EH (cell line): ENCODE measurements at places on chromosomes 11 and 22.

GRCh38 chr11:39968071-39968470 is 1491.4 kb downstream of the LRRC4C start:
- no peak for DNase-seq

- no peak for DNase-seq
Observed at GRCh38 chr22:39815932-39816331, 77.6 kb downstream of the ENTHD1 start.

DNA sequence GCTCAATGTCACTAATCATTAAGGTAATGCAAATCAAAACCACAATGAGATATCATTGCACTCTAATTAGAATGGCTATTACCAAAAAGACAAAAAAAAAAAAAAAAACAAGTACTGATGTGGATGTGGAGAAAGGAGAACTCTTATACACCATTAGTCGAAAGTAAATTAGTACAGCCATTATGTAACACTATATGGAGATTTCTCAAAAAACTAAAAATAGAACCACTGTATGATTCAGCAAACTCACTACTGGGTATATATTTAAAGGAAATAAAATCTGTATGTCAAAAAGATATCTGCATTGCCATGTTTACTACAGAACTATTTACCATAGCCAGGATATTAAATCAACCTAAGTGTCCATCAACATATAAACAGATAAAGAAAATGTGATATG is 265.4 kb upstream of the ARHGAP20 start:
- no peak for DNase-seq

- no peak for DNase-seq
Observed at GRCh38 chr11:127806501-127806900, 780.9 kb downstream of the ETS1 start.

GRCh38 chr11:12817681-12818332 is 143.6 kb downstream of the TEAD1 start:
- no peak for DNase-seq

GRCh38 chr11:45073685-45074141 is 72.7 kb upstream of the PRDM11 start:
- DNase-seq, result no peak

DNA sequence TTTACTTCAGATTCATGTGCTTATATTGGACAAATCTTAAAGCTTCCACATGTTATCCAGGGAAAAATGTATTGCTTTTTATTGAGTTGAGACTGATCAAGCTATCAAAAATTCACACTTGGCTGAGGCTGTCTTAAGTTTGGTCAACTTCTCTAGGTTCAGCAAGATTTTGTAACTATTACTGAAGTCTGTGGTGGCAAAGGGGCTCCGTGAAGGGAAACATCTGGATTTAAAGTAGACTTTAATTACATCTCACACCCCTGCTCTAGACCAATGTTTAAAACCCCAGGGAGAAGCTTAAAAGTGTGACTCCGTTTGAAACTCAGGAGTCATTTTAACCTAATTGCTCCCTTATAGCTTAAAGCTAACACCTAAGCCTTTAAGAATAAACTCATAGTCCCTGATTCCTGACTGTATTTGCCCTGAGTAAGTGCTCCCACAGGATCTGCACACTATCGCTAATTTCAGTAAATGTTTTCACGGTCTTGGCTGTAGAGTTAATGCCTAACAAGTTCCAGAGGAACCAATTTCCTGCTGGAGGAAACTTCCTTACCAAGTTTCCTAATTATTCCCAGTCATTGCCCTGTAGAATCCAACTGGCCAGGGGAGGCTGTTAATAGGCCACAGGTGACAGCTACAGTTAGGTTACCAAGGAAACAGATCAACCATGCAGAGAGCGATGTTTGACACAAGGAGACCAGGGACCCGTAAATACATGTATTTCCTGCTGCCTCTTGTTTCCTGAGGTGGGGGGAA is 40.5 kb downstream of the OR10A6 start:
- no peak for DNase-seq

- DNase-seq, result no peak
Observed at GRCh38 chr22:31867386-31868153, 76.8 kb upstream of the YWHAH start.

- no peak for DNase-seq
Observed at GRCh38 chr11:129836979-129837378, 21.3 kb downstream of the TMEM45B start.

DNA sequence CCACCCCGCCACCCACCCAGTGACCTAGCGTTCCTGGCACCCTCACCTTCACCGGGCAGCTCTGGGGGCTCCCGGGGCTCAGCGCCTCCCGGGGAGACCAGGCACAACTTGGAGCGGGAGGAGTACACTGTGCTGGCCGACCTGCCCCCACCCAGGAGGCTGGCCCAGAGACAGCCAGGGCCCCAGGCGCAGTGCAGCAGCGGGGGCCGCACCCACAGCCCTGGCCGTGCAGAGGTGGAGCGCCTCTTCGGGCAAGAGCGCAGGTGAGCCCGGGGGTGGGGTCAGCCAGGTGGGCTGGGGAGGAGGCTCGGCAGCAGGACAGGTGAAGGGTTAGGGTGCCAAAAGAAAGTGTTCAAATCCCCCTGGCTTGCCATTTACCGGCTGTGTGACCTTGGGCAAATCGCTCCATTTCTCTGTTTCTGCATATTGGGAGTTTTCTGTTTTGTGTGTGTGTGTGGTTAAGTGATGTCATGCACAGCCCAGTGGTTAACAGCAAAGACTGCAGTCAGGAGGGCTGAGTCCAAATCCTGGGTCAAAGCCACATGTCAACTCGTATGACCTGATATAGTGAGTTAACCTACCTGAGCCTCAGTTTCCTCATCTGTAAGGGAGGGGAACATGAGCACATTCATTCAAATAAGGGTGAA is 29.5 kb downstream of the TRIOBP start:
- peak; percentile 36 for DNase-seq

GRCh38 chr11:34996958-34997357 is 80.5 kb downstream of the PDHX start:
- DNase-seq, result no peak

- DNase-seq, result peak; percentile 23
Observed at GRCh38 chr11:118789501-118790356, 1.2 kb downstream of the DDX6 start.

DNA sequence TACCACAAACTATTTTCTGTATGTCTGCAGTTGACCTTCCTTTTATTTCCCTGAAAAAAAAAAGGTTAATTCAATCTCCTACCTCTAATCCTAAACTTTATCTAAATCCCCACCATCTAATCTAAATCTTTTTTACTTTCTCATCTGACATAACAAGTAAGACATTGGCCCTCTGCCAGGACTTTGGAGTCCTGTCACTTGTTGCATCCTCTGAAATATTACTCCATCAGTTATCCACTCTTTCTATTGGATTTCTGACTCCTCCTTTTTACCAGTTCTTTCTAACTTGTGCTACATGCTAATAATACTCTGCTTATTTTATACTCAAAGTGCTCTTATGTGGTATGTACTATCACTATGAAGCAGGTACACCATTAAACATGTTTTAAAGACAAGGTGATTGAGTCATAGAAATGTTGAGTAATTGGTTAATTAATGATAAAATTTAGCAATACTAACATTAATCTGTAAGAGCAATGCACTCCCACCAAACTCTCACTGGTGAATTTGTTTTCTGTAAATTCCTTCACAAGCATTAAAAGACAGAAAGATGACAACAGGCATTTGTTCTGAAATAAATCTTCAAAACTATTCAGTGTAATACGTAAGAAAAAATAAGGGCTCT is 914.2 kb upstream of the RAG2 start:
- peak; percentile 24 for DNase-seq

DNA sequence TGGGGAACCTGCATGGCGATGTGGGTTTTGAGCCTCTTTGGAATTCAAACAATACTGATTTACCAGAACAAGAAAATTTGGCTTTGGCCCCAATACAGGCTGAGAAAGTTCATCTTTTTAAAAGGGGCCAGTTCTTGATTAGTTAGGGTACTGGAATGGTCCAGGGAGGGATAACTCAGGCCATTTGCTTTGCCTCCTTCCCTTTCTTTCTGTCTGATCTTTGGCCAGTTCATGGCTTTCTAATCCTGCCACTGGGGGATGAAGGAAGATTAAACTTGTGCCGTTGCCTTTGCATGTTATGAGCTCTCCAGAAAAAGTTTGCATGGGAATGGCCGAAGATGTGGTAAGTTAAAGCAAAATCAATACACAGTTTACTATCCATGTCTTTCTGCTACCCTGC is 78.4 kb downstream of the ADAMTS15 start:
- DNase-seq, result no peak

DNA sequence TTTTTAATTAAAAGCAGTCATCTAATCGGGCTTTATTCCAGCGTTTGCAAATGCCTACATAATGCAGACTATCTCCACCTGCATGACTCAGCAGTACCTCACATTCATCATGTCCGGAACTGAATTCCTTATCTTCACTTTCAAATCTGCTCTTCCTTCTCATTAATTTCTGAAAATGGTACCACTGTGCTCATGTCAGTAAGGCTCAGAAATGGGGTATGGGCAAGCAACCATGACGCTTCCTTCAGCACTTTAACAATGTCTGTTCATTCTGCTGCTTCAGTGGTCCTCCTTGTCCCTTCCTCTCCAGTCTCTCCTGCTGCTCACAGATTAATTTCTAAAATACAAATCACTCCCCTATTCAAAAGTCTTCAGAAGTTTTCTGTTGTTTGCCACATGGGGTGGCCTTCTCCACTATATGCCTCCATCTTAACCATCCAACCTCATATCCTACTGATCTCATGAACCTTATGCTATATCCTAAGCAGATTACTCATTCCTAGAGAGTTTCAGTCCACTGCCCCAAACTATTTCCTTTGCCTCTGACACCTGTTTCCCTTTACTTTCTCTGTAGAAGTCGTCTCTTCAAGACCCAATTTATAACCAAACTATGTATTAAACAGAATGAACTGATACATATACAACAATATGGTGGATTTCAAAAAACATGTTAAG is 7.0 kb downstream of the GTF2H1 start:
- DNase-seq, result no peak

- no peak for DNase-seq
Observed at GRCh38 chr11:33018840-33019239, 3.2 kb downstream of the DEPDC7 start.

GRCh38 chr11:112801025-112801816 is 160.0 kb upstream of the NCAM1 start:
- DNase-seq, result no peak
